ENCODE measurements at places on chromosomes 2 and 18.
A peak's percentile ranks its signal among the peaks of the same experiment; 100 is the strongest.

- no peak for DNase-seq
Observed at GRCh38 chr18:32208577-32208976, 18.7 kb downstream of the MEP1B start.

DNA sequence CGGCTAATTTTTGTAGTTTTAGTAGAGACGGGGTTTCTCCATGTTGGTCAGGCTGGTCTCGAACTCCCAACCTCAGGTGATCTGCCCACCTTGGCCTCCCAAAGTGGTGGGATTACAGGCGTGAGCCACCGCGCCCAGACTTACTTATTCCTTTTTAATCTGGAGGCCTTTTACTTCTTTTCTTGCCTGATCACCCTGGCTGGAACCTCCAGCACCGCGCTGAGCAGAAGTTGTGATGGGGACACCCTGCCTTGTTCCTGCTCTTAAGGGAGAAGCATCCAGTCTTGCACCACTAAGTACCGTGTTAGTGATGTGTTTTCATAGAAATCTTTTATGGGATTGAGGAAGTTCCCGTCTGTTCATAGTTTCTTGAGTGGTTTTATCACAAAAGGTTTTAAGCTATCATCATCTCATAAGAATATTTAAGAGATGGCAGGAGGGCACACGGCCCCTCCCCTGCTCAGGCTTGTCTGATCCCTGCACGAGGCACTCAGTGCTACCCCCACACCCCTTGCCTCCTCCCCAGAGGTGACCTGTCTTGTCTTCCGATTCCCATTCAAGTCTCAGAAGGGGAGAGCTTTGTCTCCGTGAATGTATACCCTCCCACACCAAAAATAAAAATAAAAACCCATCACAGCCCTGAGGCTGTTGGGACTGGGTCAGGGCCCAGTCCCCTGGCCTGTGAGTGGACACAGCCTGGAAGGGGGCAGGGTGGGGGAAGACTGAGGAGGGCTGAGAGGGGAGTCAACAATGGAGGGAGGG, 65.3 kb upstream of the SMAD7 start:
- DNase-seq: no peak

- DNase-seq: no peak
Observed at GRCh38 chr2:191846515-191847476, at the start of gene CAVIN2. Gene CAVIN2 (minus strand): TSS chr2:191847088. CDS start chr2:191846925, 163 bp downstream.

DNA sequence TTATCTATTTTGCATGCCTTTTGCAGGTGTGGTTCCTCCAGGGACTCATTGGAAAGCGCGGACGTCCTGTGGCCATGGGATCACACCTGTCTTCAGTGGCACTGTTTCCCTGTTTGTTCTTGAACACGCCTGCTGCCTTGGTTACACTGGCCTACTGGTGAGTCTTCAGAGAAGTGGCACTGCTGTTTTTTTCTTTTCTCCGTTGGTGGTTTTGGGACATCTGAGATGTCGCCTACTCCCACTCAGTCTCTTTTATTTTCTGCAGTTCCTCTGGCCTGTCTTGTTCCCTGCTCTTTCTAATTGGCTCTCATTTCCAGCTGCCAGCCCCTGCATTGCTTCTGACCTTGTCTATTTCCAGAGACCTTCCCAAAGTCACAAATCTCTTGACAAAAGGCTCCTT, 35.7 kb upstream of the POU3F3 start:
- DNase-seq: no peak

GRCh38 chr2:196286821-196287220, 115.4 kb upstream of the STK17B start:
- no peak for DNase-seq

- DNase-seq: peak; percentile 60
Observed at GRCh38 chr2:201363857-201364560, 6.9 kb upstream of the FLACC1 start.

DNA sequence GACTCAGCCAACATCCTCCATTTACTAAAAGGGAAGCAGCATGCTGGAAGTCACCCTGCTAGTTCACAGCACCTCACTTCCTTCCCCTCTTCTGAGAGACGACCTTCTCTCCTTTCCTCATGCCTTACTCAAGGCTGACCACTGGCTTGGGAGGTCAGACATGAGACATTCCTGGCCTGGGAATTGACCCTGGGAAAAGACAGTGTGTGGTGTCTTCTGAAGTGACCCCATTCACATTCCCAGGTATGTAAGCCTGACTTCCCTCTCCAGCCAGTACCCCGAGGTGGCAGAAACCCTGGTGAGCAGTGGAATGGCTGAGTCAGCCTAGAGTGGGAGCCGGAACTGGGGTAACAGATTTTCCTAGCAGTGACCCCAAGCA, 92.4 kb downstream of the PLB1 start:
- no peak for DNase-seq

- no peak for DNase-seq
Observed at GRCh38 chr2:43124687-43125057, 101.7 kb downstream of the ZFP36L2 start.

GRCh38 chr2:102698369-102699111, 63.3 kb upstream of the TMEM182 start:
- no peak for DNase-seq

- DNase-seq: no peak
Observed at GRCh38 chr2:116859708-116860107, 954.8 kb upstream of the DDX18 start.

DNA sequence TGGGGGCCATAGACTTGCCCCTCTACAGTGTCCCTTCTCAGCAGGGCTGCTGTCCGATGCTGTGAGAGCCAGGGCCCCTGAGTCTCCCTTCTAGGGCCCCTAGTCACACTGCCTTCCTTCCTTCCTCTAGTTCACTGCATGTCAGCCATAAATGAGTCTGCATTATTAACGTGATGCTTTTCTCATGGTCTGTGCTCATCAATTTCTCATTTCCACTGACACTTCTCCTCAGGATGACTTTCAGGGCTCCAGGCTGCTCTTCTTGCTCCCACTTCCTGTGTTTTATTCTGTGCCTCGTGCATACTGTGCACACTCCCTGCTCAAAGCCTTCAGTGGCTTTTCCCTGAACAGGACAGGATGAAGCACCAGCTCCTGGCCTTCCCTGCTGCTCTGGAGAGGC, 146.5 kb downstream of the FAM210A start:
- DNase-seq: no peak

GRCh38 chr18:76389716-76390115, 105.3 kb downstream of the ZNF516 start:
- DNase-seq: no peak

DNA sequence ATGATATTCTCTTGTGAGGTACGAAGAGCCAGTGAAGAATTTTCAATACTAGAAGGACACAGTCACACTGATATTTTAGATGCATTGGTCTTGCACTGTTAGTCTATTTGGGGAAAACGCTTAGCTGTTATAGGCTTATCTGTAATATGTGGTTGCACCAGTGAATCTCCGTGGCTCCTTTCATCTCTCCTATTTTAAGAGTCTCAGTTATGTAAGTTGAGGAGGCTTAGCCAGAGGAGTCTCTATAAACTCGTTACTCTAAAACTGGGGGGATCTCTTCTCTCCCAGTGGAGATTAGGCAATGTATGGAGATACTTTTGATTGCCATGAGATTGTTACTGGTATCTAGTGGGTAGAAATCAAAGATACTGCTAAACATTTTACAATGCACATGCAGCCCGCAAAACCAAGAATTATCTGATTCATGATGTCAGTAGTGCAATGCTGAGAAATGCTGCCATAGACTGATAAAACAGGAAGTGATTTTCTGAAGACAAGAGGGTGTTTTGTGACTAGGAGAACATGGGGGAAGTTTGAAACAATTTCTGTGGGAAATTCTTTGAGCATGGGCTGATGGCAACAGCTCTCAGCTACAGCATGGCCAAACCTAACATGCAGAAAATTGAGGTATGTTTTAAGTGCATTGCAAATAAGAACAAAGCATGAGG, 339.1 kb downstream of the SOX11 start:
- DNase-seq: no peak

DNA sequence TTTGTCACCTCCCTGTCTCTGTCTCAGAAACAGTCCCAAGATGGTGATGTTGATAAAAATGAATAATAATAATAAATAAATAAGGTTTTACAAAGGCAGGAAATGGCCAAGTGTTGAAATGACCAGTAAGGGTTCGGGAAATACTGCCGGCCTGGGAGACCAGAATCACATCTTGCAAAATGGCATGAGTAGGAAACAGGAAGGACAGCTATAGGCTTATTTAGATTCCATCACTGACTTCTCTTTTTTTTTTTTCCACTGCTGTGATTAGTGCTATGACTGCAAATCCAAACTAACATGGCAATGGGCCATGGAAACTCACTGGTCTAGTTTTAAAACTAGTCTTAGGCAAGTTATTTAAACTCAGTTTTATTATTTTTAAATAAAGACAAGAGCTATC, 60.6 kb downstream of the SCN1A start:
- DNase-seq: no peak

- DNase-seq: no peak
Observed at GRCh38 chr2:70145851-70146739, 44.7 kb downstream of the C2orf42 start.

DNA sequence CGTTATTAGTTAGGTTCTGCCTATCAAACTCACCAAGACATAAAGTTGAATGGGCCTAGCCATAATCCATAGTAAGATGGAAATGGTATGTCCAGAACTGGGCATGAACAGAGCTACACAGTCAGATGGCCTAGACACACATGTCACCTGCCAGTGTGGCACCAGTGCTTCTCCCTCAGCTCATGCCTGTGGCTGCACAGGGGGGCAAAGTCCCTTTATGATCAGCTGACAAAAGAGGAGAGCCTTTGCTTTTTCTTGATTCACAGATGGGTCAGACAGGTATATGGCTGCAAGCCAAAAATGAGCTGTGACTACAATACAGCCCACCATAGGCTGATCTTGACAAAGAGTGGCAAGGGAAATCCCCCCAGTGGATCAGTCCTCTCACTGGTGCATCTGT, 28.3 kb upstream of the STARD7 start:
- DNase-seq: no peak

DNA sequence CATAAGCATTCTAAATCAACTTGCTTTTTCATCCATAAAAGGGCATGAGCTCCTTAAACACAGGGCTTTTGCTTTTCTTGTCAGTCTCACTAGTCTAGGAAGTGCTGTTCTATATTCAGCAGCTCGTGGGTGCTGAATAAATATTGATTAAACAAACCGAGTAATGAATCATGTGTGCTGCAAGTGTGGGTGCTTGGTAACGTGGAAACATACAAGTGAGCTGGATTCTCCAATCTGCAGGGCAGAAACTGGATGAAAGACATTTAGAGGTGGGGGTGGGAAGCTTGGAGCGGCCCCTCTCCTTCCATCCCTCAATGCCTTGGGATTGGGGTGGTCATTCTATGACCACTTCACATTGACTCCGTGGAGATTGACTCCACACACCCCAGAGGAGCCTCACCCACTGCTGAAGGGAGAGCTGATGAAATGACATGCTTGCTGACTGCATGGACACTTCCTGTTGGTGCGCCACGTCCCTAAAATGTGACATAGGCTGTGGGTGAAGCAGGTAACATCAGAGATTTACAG, 114.6 kb downstream of the DOCK10 start:
- peak; percentile 80 for DNase-seq

- DNase-seq: no peak
Observed at GRCh38 chr2:148853458-148853857, 21.6 kb upstream of the KIF5C start.

DNA sequence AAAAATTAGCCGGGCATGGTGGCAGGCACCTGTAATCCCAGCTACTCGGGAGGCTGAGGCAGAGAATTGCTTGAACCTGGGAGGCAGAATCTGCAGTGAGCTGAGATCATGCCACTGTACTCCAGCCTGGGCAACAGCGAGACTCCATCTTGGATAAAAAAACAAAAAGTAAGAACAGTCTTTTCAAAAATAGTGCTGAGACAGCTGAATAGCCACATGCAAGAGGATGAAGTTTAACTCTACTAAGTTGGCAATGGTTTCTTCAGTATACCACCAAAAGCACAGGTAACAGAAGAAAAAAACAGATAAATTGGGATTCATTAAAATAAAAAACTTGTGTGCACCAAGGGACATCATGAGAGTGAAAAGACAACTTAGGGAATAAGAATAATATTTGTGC, 112.4 kb downstream of the HS6ST1 start:
- no peak for DNase-seq

GRCh38 chr18:45121146-45121545, 440.5 kb downstream of the SETBP1 start:
- DNase-seq: no peak

DNA sequence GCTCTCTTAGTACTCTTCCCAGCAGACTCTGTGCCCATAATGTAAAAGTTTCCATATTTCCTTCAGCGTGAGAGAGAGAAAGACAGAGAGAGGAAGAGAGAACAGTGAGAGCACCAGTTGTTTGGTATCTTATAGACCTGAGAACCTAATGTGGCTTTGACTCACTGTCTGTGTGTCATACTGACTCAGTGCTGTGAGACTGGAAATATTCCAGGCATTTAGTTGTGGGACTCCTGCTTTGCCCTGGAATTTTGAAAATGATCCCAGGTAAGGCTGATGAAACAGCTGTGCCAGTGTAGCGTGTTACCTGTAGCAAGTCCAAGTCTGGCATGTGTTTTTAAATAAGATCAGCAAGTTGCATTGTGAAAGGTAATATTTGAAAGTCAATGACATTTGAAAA, 87.9 kb upstream of the KCNH7 start:
- DNase-seq: no peak

- no peak for DNase-seq
Observed at GRCh38 chr18:49931179-49931578, 117.8 kb upstream of the ACAA2 start.

GRCh38 chr2:102295566-102295965, 15.8 kb upstream of the IL1RL1 start:
- no peak for DNase-seq

DNA sequence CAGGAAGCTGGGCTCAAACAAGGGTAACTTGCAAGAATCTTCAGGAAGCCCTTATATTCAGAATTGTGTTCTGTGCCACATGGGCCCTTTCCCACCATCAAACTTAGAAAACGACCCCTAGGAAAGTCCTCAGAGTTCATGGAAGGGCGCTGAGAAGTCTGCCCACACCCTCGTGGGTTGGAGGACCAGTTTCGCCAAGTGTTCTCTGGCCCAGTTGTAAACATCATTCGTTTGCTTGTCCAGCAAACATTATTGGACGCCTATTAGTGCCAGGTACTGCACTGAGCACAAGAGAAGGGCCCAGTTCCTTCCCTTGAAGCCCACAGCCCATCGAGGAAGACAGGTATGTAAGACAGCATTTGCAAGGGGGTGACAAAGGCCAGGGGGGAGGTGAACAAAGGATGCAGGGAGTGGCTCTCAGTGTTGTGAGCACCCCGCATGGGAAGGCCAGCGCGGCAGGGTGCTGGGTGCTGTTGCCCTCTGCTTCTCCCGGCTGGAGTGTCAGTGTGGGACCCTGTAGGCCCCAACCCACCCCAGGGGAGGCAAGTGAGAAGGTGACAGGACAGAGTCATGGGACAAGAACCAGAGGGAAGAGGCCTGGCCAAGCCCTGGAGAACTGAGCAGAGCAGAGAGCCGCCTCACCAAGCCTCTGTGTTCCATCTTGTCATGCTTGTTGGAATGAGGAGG, 60.2 kb upstream of the ALPP start:
- no peak for DNase-seq

- no peak for DNase-seq
Observed at GRCh38 chr2:71943238-71944182, 204.2 kb downstream of the CYP26B1 start.

DNA sequence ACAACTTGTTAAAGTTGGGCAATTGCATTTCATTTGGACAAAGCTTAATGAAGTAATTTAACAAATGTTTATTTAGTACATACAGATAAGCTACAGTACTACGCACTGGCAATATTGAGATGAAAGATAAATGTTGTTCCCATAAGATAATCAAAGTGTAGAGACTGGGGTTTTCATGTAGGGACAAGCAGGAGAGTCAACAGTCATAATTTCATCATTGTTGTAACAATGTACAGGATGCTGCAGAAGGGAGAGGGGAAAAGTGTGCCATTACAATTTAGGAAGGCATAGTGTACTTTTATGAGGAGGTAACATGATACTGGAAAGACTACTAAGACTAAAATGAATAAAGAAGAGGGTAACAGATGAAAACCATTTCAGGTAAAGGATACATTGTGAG, 441.6 kb downstream of the ERBB4 start:
- no peak for DNase-seq

Measured in stimulated activated naive CD4-positive, alpha-beta T cell (primary cell).